Pancreas (tissue), 10 donors: ENCODE measurements at places on chromosomes 6 and 20. TPM values are rescaled to one million over a fixed set of nuclear protein-coding genes. Genes with fewer than 3 reads are reported as not detected.

Gene SLC22A2
- total RNA-seq, result not detected

- no peak for DNase-seq
- no peaks in the 10 kb centered on the region for H3K36me3 ChIP-seq
- H3K4me3 ChIP-seq, result no peak overlapping the region
- no peaks in the 10 kb centered on the region for H3K4me1 ChIP-seq
Observed at GRCh38 chr6:80939898-80940297, 812.6 kb downstream of the TENT5A start.

Gene PSORS1C1
- total RNA-seq, result 0.08 TPM

Gene TFAP2C
- 0.49 TPM for total RNA-seq

GRCh38 chr6:118579786-118580185 lies 31.7 kb downstream of the PLN start:
- H3K4me3 ChIP-seq, result no peak overlapping the region
- peaks cover 5% of the 10 kb centered on the region for H3K4me1 ChIP-seq
- no peak overlapping the region for H3K27ac ChIP-seq
- DNase-seq, result no peak
- no peaks in the 10 kb centered on the region for H3K27me3 ChIP-seq
- H3K36me3 ChIP-seq, result no peaks in the 10 kb centered on the region
